ENCODE measurements at places on chromosomes 5 and 9.

GRCh38 chr9:114606597-114607207 lies 4.4 kb upstream of the TMEM268 start:
- DNase-seq = no peak

GRCh38 chr5:151896031-151896691 lies 28.5 kb downstream of the GLRA1 start:
- DNase-seq = no peak

- no peak for DNase-seq
Observed at GRCh38 chr5:174324680-174325079, 279.2 kb downstream of the NSG2 start.

DNA sequence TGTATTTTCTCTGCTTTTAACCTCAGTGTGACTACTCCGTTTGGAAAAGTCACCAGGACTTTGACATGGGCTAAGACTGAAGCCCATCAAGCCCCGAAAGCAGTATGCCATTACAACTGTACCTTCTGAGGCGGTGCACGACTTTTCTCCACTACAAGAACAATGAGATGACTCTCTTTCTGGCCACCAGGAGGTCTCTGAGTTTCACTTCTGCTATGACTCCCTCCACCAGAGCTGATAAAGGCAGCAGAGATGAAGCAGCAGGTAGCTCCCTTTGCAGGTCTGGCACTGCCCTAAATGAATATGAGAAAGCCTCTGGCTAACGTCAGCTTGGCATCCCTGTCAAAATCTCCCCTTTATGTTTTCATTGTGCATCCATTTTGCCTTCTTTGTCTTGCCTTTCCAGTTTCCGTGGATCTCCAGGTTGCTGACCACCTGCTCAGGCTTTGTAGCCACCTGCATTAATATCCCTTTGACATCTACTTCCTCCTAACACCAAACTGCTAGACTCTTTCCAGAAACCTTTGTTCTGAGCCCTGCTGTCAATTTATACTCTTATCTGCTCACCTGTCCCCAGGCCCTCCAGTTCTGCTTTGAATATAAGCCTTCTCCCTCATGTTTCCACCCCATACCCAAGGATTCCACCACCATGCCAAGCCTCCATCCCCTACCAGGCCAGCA lies 221.7 kb downstream of the ZNF608 start:
- DNase-seq = no peak

DNA sequence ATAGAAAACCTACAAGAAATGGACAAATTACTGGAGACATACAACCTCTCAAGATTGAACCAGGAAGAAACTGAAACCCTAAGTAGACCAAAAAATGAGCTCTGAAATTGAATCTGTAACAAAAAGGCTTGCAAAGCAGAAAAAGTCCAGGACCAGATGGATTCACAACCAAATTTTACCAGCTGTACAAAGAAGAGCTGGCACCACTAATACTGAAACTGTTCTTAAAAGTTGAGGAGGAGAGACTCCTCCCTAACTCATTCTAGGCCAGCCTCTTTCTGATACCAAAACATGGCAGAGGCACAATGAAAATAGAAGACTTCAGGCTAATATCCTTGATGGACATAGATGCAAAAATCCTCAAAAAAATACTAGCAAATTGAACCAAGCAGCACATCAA lies 542.3 kb downstream of the CYLC2 start:
- DNase-seq = no peak

All from Caco-2 (cell line).